ENCODE measurements at places on chromosomes 4 and X.

DNA sequence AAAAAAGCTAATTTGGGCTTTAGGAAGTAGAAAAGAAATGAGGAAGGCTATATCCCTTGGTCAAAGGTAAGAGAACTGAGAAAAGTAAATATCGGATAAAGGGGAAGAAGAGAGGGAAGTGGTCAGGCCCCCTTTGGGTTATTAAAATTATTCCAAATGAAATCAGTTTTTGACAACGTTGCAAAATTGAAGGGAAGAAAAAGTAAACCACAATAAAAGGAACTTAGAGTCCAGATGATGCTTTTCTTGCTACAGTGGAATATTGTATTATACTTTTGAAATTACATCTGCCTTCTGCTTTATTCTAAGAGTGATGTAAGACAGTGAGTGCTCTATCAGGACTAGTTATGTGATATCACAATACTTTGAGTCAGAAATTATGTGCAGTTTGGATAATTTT, 59.4 kb upstream of the RBPJ start:
- DNase-seq: no peak

DNA sequence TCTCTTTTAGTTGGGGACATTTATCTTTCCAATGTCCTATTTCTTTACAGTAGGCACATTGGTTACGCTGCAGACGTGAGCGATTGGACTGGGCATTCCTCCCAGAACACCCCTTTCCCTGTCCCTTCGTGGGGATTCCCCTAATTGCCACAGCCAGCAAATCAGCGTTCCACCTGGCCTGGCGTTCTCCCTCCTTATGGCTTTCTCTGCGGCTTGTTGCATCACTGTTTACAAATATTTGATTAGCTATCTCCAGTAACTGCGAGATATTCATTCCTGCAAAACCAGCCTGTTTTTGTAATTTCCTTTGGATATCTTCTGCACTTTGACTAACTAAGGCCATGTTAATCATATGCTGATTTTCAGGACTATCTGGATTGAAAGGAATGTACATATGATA, 202.5 kb upstream of the KLF8 start:
- DNase-seq: no peak

GRCh38 chr4:10205223-10205622, 88.6 kb upstream of the WDR1 start:
- DNase-seq: no peak

DNA sequence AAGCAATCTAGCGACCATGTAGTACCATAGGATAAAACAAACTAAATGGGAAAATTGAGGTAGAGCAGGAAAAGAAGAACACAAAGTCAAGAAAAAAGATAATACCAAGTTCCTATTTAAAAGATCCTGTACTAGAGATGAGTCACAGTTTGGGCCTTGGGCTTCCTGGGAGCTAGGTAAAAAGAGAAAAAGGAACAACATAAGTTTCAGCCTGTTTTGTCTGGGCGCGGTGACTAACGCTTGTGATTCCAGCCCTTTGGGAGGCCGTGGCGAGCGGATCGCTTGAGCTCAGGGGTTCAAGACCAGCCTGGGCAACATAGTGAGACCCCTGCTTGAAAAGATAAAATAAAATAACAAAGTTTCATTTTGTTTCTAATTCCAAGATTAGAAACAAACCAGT, 14.0 kb upstream of the TMEM156 start:
- DNase-seq: no peak

DNA sequence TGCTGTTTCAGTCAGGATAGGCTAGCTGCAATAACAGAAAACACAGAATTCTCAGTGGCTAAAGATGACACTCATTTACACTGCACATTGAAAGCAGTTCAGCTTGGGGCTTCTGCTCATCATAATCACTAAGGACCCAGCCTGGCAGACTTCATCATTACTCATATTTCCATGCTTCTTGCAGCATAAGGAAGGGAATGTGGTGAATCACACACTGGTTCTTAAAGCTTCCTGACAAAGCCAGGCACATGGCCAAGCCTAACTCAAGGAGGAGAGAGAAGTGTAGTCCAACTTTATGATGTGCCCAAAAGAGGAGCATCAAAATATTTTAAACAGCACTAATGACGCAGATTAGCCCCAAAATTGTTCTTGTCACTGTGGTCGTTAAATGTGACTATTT, 186.5 kb downstream of the BANK1 start:
- DNase-seq: no peak

GRCh38 chr4:158521484-158522088, at the start of gene RXFP1:
Gene RXFP1 (plus strand): TSS chr4:158521882. CDS start chr4:158521977, 95 bp downstream.
- DNase-seq: no peak

DNA sequence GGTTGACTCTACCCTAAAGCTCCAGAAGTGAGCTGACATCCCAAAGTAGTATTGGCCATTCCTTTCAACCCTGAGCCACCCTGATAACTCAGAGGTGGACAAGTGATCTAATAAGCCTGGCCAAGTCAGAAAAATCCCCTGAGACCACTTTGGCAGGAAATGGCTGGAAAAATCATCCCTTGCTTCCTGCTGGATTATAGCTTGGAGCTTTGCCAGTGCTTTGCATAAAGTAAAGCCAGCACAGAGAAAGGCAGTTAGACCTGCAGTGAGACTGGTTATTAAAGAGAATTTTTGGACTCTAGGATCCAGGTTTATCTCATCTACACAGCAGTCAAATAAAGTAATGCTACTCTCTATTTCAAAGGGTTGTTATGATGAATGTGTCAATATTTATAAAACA, 6.4 kb downstream of the CXCL3 start:
- no peak for DNase-seq

- DNase-seq: no peak
Observed at GRCh38 chr4:138816875-138817274, 198.7 kb upstream of the NOCT start.

DNA sequence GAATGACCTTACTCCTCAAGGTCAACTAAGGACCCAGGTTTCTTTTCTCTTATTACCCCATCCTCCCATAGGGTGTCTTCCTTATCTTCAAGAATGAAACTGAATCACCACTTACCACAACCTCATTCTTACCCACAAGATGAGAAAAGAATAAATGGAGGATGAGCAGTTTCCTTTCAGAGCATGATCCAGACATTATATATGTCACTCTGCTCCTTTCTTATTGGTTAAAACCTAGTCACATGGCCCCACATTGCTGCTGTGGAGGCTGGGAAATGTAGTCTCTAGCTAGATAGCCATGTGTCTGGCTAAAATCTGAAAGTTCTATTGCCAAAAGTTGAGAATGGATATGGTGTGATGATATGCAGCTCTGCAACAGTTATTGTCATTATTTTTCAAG, 62.4 kb upstream of the RAI2 start:
- no peak for DNase-seq

DNA sequence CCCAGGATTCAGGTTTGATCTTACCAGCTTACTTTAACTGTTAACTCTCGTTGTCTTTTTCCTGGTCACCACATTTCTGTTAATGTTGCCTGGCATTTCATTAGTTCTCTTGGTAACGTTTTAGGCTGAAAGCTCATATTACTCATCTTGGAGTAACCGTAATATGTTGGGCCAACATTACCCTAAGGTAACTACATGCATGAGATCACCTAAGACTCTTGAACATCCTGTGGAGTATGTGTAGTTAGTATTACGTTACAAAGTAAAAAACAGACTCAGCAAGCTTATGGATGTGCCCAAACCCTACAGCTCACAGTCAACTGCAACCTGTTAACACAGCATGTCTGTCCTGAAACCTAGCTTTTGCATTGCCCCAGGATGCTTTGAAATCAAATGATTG, 203.3 kb upstream of the HS3ST1 start:
- DNase-seq: no peak

DNA sequence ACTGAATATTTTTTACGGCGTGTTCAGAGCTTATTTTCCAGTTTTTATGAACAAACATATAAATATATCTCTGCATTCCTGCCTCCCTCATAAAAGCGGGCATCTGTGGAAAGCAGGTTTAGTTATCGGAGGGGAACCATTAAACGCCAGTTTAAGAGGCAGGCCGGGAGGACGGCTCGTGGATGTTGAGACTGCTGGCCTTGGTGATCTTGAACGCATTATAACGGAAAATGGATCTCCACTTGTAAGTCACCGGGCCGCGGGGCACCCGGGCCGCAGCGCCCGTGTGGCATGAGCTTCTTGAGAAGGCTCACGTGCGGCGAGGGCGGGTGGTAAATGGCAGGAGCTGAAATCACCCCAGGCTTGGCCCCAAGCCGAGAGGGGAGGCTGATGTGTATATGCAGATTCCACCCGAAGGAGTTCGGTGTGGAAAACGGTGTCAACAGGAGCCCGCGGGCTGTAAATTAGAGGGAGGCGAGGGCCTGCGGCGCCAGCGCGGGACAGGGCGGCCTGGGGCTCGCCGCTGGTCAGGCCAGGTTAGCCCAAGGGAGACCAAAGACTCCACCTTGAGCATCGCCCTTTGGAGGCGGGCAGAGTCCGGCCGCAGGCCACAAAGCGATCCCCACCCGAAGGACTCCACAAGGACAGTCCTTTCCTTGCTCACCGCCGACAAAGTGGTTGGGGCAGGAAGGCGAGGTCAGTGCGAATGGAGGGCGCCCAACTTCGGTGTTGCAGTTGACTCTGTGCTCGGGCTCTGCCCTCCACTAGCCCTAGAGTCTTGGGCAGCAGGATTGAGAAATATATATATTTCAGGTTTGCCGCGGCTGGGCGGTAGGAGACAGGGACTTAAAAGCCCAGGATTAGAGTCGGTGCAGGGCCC, 1.3 kb upstream of the HAND2 start:
- DNase-seq: no peak

DNA sequence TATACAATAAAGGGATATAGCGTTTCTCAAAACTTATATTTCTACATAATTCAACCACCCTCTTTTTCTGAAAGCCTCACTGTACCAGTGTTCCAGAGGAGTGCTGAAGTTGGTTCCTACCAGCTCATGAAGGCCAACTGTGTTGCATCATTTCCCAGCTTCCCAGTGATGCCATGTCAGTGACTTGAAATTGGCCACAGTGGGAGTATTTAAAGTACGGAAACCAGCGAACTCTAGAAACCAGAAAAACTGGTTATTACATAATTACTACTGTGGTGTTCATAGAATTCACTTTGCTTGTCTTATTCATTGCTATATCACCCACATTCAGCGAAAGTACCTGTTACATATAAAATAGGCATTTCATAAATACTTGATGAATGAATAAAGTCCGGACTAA, 135.4 kb downstream of the GC start:
- DNase-seq: no peak

GRCh38 chr4:8112036-8112576, 46.5 kb downstream of the ABLIM2 start:
- no peak for DNase-seq

- DNase-seq: no peak
Observed at GRCh38 chrX:133380711-133381619, 34.3 kb downstream of the GPC4 start.

DNA sequence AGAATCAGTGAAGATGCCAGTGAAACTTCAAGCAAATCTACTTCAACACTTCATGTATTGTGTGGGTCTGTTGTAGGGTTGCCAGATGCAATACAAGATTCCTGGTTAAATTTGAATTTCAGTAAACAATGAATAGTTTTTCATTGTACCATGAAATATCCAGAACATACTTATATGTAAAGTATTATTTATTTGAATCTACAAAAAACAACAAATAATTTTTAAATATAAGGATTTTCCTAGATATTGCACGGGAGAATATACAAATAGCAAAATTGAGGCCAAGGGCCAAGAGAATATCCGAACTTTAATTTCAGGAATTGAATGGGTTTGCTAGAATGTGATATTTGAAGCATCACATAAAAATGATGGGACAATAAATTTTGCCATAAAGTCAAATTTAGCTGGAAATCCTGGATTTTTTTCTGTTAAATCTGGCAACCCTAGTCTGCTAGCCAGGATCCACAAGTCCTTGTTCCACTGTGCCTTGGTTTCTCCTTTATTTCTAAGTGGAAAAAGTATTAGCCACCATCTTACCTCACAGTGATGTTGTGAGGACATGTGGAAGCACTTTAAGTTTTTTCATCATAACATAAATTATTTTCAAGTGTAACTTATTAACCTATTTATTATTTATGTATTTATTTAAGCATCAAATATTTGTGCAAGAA, 2.3 kb downstream of the CXCL8 start:
- no peak for DNase-seq

DNA sequence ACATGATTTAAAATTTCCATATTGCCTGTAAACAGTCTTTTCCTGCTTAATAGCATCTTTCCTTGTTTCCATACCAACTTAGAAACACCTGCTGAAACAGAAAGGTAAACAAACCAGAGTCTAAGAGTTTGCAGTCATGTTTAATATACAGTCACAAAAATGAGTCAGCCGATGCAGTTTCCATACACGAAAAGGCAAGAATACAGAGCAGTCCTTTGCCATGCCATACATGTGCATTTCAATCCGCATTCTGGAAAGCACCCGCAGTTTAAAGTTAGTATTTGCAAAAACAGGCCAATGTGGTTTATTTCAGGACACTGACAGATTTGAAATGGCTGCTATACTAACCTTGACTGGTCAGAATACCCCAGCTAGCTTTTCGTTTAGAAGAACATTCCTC, 32.1 kb downstream of the ASB5 start:
- DNase-seq: no peak

DNA sequence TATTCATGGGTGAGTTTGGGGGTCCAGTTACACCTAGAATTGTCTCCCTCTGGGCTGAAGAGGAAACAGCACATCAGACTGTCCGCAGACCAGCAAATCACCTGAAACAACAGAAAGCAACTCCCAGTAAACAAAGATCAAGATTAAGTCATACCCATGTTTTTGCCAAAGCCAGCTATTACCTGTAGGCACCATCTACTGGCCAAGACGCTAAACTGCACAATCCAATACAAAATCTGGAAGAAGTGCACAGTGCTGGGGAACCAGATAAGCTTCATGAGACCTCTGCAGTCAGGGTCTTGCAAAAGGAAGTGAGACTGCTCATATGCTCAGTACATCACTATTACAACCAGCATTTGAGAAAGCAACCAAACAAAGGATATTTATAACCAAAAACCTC, 157.5 kb upstream of the ITM2A start:
- DNase-seq: no peak

DNA sequence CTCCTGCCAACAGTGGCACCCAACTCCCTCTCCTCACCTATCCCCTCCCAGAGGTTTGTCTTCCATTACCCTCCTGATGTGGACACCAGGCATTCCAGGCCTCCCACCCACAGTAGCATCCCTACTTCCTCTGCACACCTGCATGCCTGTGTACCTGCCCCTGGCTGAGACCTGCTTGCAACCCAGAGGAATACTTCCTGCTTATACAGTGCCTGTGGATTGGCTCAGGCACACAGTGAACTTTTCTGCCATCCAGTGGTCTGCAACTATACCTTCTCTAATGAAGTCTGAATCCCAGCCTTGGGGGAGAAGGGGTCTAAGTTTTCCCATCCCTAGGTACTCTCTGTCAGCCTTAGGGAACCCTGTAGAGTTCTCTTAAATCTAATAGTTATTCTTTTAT, 169.9 kb downstream of the IQCM start:
- no peak for DNase-seq

DNA sequence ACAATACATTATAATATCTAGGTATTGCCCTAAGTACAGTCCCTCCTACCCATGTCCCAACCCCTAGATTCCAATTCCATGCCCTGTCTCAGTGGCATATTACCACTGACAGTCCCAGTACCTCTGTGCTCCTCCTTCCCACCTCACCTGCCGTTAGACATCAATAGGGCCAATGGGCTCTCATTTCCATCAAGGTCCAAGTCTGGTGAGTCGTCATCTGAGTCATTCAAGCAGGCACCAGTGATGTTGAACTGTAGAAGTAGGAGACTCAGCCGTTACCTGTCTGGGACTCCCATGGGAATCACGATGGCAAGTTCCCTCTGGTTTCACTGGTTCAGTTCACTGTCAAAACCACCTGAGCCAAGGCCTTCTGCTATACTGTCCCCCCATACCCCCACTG, 51.7 kb downstream of the PHF8 start:
- no peak for DNase-seq
